Nucleus accumbens (tissue), 56 donors: ENCODE measurements at places on chromosomes 11 and 22.
A peak's percentile ranks its signal among the peaks of the same experiment; 100 is the strongest.

DNA sequence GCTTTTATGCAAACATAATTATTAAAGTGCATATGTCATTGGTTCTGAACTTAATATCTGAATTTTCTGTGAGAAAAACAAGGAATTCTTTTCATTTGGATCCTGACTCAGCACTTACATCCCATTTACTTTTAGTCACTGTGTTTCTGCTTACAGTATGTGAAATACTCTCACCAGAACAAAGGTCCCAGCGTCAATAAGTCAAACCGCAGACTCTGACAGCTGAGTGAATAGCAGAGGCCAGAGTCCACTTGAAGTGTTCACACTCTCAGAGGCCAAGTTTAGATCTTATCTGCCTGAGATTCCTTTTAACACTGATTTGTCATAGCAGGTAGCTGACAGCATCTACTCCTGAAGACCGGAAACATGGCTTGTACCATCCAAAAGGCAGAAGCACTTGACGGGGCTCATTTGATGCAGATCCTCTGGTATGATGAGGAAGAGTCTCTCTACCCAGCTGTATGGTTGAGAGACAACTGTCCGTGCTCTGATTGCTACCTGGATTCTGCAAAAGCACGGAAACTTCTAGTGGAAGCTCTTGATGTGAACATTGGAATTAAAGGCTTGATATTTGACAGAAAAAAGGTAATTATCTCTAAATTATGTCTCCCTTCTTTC is 14.6 kb downstream of the BBOX1 start:
- no peak for DNase-seq

- no peak for DNase-seq
These were observed 40.7 kb upstream of the CD82 start for GRCh38 chr11:44524751-44525201.

- no peak for DNase-seq
These were observed 301.1 kb downstream of the SHANK2 start for GRCh38 chr11:70951139-70951804.

DNA sequence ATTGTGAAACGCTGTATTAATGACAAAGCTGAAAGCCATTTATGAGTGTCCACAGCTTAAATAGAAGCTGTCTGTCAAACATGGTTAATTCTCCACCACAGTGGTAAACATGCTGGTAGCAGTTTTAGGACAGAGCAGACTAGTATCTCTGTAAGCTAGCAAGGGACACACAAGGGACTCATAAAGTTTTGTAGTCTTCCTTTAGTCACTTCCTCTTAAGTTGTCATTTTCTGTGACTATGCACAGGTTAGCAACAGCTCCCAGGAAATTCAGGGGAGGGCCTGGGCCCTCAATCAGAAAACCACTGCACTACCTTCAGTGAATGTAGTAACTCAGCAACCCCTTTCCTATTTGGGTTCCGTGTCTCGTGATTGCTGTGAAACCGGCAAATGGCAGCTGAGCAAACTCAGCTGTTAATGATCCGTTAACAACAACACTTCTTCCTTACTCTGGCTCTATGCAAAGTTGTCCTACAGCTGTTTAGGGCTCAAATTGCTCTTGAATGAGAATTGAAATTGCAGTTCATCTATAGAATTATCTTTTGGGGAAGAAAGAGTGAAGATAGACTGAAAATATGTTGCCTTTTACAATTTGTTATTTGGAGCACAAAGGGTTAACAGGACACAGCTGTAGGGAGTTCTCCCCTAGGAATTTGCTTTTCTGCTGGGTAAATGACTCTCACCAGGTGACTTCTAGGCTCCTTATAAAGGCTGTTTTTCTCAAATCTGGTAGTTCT is at the start of gene MMP26:
MMP26 (plus strand) TSS at position 731 of the 736 bp plus-strand sequence.
- no peak for DNase-seq

GRCh38 chr11:68446046-68446725 is 14.4 kb upstream of the PPP6R3 start:
- DNase-seq = no peak

- no peak for DNase-seq
These were observed 95.2 kb upstream of the TP53I11 start for GRCh38 chr11:45045683-45046471.

DNA sequence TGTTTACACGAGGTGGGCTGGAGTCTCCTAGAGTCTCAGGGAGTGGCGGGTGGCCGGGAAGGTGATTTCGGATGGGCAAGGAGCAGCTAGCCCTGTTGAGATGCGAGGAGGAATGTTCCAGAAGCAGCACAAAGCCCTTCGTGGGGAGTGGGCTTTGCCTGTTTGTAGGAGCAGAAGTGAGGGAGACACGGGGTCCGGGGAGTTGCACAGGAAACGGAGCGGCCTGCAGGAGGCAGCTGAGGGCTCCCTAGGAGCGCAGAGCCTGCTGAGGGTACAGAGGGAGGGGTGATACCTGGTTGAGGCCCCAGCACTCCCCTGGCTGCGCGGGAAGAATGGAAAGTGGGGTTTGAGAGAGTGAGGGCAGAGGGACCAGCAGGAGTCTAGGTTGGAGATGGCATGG is 847.2 kb downstream of the TBC1D22A start:
- DNase-seq = no peak

DNA sequence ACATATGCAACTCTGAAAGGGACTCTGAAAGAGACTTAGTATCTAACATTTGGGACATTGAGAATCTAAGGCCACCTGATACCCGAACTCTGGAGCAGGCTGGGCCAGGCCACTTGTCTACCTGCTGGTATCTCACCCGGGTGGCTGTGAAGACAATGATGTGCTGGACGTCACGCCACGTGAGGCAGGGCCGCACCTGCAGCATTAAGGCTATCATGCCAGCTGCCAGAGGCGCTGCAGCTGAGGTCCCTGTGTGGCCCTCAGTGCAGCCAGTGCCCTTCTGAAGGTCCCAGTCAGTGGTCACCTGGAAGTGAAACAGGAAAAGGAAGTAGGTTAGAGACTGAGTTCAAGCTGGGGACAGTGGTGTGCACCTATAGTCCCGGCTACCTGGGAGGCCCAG is 12.4 kb downstream of the PCSK7 start:
- no peak for DNase-seq

- DNase-seq = no peak
These were observed 1.1 kb downstream of the LZTR1 start for GRCh38 chr22:20983081-20983771.

DNA sequence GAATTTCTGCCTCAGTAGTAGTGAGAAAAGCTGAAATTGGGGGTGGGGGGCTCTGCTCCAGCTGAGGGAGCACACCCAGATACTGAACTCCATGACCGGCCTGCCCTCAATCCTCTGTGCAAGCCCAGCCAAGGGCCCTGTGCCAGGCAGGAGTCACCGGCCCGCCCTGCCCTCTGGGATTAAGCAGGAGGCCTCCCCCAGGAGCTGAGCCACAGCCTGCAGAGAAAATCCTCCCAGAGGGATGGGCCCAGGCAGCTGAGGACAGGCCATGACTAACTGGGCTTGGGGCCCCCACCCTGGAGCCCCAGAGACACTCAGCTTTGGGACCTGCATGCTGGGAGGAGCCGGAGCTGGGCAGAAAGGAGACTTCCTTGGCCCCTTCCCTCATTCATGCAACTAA is 48.8 kb downstream of the MN1 start:
- no peak for DNase-seq

GRCh38 chr11:110340436-110340835 is 44.0 kb upstream of the RDX start:
- no peak for DNase-seq

GRCh38 chr11:12888525-12889158 is 120.5 kb upstream of the RASSF10 start:
- peak; percentile 44 for DNase-seq

DNA sequence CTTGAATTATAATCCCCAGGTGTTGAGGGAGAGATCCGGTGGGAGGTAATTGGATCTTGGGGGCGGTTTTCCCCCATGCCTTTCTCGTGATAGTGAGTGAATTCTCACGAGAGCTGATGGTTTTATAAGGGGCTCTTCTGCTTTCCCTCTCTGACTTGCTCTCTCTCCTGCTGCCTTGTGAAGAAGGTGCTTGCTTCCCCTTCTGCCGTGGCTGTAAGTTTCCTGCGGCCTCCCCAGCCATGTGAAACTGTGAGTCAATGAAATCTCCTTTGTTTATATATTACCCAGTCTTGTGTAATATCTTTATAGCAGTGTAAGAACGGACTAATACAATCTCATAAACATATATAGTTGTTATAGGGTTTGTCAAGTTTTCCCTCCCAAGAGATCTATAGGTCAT is 32.8 kb downstream of the KCNE3 start:
- DNase-seq = no peak

DNA sequence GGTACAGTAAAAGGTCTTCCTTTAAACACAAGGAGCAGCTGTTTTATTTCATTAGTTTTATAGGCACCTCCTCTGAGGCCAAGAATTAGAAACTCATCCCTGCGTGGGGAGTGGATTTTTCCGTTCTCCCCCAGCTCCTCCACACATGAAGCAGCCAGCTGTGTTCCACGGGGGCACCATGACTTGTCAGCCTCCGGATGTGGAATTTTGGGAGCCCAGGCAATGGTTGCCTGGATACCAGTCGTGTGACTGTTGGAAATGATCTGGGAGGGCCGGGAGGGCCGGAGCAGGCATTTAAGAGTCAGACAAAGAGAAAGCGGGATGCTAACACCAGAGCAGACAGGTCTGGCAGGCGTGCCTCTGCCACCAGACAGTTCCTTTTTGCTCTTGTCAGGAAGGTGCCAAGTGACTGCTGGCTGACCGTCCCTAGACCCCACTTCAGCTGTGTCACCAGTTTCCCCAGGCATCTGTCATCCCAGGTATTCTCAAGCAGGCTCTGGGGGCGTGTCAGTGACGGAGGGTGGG is 15.9 kb upstream of the CDC42EP2 start:
- DNase-seq = peak; percentile 68

- DNase-seq = no peak
These were observed 607 bp downstream of the MRPL11 start for GRCh38 chr11:66437979-66438503.

DNA sequence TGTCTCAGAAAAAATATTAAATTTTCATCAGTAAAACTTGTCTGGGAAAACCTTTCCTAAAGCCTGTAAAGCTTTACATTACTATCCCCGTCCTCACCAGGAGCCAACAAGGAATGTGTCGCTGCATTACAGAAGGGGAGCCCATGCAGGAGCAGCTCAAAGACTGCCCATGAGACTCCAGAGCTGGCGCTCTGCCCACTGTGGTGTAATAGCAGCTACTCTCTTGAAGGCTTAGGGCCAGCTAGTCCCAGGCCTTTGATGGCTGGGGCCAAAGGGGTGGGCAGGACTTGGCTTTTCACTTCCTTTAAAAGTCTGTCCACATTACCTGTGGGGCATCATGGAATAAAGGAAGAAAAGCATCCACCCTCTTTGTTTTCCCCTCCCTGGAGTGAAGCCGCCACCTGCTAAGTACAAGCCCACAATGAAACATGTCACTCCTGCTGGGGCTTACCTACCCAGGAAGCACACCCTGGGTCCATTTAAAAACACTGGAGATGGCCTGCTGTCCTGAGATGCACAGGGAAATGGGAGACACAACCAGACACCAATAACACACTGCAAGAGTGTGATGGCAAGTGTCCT is 150.7 kb downstream of the ADAMTS15 start:
- no peak for DNase-seq

DNA sequence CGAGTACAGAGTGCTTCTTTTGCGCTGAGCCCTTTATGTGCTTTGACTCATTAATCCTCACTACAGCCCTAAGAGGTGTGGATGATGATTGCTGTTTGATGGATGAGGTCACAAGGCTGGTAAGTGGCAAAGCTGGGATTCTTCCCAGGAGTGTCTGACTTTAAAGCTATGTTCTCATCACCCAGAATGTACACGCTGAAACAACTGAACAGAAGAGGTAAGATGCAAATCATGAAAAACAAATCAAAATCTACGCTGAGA is 37.7 kb upstream of the CREB3L1 start:
- DNase-seq = no peak

DNA sequence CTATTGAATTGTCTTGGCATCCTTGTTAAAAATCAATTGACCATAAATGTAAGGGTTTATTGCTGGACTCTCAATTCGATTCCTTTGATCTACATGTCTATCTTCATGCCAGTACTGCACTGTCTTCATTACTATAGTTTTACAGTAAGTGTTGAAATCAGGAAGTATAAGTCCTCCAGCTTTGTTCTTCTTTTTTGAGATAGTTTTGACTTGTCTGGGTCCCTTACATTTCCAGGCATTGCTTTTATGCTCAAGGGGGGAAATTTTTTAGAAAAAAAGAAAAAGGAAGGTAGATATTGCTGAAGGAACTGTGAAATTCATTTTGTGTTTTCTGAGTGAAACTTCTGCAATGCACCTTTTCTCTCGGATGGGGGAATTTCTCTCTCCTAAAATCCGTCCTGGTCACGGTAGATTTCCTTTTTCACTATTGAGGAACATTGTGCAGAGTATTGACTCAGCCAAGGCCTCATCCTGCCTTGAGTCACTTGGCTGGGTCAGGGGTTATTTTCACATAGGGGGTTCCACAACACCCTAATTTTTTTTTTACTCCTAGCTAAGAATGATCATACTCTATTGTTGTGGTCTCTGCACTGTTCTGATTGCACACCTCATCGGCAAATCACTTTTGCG is 2.8 kb upstream of the ACER3 start:
- DNase-seq = no peak

- DNase-seq = no peak
These were observed 15.8 kb upstream of the MOB2 start for GRCh38 chr11:1502168-1502953.

DNA sequence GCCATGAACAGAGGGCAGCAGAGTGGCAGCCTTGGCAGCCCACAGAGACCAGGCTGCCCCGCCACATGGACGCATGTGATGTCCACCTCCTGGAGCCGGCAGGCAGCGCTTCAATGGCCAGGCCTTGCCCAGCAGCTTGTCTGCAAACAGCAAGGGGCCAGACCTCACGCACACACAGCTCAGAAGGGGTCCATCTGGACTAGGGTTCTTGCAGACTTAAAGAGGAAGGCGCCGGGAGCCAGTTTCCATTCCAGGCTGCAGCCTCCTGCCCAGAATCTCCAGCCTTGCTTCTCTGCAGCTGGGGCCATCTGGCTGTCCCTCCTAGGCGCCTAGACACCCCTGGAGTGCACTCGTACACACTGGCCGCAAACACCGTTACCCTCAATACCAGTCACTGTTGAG is 91.9 kb upstream of the TMEM45B start:
- DNase-seq = no peak

GRCh38 chr11:2778630-2779498 is 79.1 kb upstream of the KCNQ1OT1 start:
- peak; percentile 76 for DNase-seq

DNA sequence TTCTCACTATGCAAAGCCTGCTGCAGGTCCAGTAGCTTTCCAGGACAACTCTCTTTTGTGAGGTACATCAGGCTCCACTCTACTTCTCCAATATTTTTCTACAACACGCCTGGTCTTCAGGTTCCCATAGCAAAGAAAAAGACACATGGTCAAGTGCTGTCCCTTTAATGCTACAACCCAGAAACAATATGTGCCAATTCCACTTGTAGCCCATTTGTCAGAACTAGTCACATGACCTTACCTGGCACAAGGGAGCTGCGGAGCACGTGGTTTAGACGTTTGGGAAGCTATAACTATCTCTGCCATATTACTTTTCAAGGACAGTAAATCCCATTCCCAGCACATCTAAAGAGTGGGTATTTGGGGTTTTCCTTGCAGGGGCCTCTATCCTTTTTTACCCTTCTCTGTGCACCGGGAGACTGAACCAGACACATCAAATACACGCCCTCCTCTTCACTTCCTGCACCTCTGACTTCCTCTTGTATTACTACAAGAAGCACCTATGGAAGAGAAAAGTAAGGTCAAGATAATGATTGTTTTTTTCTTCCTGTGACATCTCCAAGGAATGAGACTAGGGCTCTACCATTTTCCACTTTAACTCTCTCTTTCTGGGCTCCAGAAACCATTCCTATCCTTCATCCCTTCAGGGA is 237.6 kb downstream of the ETS1 start:
- no peak for DNase-seq

- DNase-seq = no peak
These were observed 3.9 kb upstream of the EMID1 start for GRCh38 chr22:29201782-29202181.

- no peak for DNase-seq
These were observed 117.9 kb downstream of the MED15 start for GRCh38 chr22:20625270-20625669.
